Hindlimb muscle (tissue), 1 donor: ENCODE measurements at places on chromosomes 2 and 18. TPM values are rescaled to one million over a fixed set of nuclear protein-coding genes. Genes with fewer than 3 reads are reported as not detected.

The CSRNP3 gene
- 11.2 TPM for polyA plus RNA-seq

DNA sequence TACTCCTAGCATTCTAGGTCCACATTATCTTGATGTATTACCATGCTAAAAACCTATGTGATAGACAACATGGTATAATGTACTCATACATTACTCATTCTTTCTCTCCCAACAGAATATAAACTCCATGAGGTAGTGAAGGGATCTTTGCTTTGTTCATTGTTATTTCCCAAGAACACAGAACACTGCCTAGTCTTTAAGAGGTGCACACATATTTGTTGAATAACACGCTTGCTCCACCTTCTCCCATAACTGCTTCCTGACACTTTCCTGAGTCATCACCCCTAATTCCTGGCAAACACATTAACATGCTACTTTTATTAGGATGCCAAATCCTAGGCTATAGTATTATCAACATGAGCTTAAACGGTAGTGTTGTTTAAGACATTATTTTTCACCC, 41.3 kb downstream of the REV1 start:
- no peak for DNase-seq

DNA sequence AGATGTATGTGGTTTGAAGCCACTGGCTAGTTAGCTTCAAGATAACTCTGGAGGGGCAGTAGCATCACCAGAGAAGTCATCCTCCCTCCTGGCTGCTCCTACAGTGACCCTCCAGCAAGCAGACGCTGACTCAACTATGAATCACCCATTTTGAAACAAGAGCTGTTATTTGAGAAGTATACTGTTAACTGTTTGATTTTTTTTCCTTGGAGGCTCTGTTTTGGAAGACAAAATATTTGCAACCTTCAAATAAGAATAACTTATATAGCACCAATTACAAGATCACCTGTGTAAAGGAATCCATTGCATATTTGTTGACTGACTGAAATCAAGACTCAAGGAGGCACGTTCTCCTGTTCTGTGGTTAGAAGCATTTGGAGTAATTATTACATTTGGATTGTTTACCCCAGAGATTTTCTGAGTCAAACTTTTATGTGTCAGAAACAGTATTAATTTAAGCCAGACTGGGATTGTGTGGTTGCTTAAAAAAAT, 313.8 kb downstream of the MTX2 start:
- DNase-seq, result peak; percentile 40

The RAB6D gene
- 1.1 TPM for polyA plus RNA-seq

The INPP1 gene
- 16.4 TPM for polyA plus RNA-seq

GRCh38 chr2:133142087-133142486, 426.2 kb downstream of the NCKAP5 start:
- no peak for DNase-seq

- no peak for DNase-seq
Observed at GRCh38 chr2:112794131-112794733, 9.9 kb upstream of the IL1A start.

The SDC1 gene
- polyA plus RNA-seq, result 6.8 TPM

DNA sequence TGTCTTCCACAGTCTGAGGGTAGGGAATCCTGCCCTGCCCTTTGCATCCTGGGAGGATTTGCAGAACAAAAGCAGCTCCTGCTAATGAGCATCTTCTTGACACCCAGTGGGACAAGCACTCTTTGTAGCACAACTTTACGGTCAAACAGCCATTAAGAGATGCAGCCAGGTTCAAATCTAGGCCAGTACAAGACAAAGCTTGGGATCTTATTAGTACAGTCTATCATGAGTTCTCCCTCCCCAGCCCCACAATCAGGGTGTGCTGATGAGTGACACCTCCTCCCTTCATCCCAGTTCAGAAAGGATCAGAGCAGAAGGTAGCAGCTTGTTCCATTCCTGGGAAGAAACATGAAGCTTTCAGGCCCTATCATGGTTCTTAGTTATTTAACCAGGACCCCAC, 41.9 kb downstream of the MARCO start:
- no peak for DNase-seq

The AAK1 gene
- 16.3 TPM for polyA plus RNA-seq

DNA sequence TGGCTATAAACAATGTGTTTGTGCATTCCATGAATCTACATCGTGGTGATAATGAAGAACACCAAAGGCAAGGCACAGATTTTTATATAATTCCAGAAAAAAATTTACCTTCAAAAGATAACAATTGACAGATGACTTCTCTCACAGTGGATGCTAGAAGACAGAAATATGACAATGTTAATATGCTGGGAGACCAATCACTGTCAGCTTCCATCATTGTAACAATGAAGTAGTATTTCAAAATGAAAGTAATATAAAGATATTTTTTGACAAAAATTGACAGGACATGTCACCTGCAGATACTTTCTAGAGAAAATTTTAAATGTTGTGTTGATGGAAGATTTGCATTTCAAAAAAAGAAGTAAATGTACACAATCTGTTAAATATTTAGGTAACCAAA, 1925.9 kb upstream of the LRRTM1 start:
- no peak for DNase-seq

DNA sequence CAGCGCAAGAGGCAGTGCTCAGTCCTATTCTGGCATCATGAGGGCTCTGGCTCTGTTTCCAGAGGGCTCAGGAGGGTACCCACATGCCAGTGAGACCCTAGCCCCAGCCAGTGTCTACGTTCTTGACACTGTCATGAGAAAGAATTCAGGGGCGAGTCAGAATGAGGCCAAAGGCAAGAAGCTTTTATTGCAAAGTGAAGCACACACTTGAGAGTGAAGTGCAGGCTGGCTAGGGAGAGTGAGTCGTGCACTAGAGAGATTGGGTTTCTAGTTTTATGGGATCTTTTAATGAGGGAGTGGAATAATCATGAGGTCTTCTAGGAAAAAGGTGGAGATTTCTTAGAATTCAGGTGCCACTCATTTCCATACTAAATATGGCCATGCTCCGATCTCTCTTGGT, 164.1 kb downstream of the DCDC2C start:
- DNase-seq, result no peak

The SERPINB11 gene
- polyA plus RNA-seq, result not detected

The DYNAP gene
- not detected for polyA plus RNA-seq

- DNase-seq, result no peak
Observed at GRCh38 chr2:128600581-128601297, 282.1 kb upstream of the HS6ST1 start.

- DNase-seq, result no peak
Observed at GRCh38 chr18:22702806-22703205, 230.3 kb upstream of the RBBP8 start.

DNA sequence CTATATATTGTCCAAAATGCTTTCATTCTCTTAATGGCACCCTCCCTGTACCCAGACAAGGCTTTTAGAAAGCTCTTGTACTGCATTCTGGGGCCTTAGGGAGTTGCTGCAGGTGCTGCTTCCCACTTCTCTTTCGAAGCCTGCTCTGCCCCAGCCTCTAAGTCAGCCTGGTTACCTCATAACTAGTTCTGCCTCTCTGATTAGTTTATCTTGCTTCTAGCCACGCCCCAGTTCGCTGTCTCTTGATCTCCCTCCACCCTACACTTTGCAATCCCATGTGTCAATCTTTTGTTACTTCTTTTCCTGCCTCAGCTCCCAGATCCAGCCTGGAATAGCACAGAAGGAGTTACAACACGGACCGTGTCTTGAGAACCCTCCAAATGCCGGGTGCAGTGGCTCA, 13.8 kb upstream of the NCOA1 start:
- DNase-seq, result no peak

- DNase-seq, result no peak
Observed at GRCh38 chr2:221817052-221817451, 244.9 kb upstream of the EPHA4 start.
